ENCODE measurements at places on chromosomes 6 and 20.

DNA sequence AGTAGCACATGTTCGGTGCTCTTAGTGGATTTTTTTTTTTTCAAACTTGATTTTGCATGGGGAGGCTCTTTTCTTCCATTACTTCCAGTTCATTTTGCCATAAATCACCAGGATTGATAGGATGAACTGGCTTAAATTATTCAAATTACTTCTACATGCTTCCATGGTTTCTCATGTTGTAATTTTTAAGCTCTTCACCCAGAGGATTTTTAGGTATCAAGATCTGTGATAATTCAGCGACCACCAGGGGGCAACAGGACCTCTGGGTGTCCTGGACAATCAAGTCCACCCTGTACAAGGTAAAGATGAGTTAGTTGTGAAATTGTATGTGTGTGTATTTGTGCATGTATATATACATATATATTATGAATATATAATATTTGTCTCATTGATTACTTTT lies 4.2 kb upstream of the EPHA7 start:
- no peak for DNase-seq

DNA sequence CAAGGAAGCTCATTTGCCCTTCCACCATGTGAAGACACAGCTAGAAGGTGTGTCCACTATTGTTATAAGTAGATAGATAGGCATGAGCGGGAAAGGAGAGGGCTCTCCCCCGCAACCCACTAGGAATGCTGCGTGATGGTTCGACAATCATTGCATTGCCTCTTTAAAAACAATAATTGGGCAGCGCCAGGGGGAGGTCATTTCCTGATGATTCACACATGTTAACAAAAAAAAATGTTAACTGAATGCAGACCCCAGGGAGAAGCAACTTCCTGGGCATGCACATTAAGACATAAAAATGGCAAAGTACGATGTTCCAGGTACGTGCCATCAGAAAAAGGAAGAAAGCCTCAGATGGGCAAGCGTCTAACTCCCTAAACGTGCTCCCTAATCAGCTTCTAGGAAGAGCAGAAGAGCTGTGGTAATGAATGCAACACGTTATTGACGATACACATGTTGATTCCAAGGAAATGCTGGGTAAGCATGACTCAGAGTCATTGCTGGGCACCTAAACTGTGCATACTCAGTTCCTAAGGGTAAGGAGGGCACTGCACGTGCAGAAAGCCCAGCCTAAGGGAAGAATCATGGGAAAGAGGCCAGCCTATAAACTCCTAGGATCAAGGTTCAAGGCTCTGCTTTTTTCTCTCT lies 113.7 kb downstream of the FAM217A start:
- DNase-seq: no peak

- DNase-seq: peak; percentile 11
Observed at GRCh38 chr20:3716195-3716834, 3.9 kb upstream of the SIGLEC1 start.

GRCh38 chr6:32491700-32492099 lies 38.4 kb downstream of the HLA-DRB5 start:
- no peak for DNase-seq

GRCh38 chr20:51184289-51184688 lies 161.4 kb upstream of the KCNG1 start:
- DNase-seq: no peak

DNA sequence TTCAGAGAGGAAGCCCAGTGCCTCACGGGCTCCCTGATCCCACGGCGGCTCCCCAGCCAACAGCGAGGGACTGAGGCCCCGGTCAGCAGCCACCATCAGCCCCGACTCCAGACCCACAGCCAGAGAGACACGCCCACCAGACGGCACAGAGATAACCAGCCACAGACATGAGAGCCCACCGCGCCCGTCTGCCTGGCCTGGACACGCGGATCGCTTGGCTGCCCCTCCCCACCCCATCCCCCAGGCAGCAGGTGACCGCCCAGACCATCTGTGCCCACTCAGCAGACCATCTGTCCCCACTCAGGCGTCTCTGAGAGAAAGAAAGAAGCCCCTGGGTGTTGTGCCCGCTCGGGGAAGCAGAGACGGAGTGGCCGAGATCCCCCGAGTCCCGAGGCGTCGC lies 55.5 kb upstream of the CHRNA4 start:
- DNase-seq: no peak

- DNase-seq: no peak
Observed at GRCh38 chr6:88513471-88513870, 347.3 kb upstream of the CNR1 start.

- no peak for DNase-seq
Observed at GRCh38 chr6:18693881-18694280, 306.7 kb downstream of the RNF144B start.

DNA sequence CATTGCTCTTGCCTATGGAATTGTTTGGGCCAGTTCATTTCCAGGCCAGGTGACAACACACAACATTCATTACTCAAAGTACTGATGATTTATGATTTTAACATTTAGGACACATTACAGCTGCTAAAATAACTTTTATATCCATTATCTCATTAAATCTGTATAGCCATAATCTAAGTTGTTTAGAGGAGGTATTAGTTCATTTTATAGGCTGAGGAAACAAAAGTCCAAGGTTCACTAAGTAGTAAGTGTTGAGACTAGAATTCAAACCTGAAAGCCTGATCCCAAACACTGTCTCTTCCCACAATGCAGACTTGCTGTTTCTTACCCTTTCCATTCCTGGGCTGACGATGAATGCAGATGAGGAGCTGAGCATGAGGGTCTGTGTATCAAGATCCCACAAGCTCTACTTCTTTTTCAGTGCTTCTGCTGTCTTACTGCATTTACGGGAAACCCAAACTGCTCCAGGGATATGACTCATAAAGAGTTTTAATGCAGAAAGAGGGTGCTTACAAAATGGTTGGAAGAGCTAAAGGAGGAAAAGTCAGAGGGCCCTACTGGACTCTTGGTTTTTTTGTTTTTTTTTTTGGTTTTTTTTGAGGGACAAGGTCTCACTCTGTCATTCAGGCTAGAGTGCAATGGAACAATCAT lies 17.9 kb downstream of the TENT5A start:
- no peak for DNase-seq

GRCh38 chr6:49514571-49515484 lies 15.1 kb downstream of the GLYATL3 start:
- DNase-seq: no peak
